Fibroblast of gingiva (primary cell): ENCODE measurements at places on chromosomes 13 and 19.

DNA sequence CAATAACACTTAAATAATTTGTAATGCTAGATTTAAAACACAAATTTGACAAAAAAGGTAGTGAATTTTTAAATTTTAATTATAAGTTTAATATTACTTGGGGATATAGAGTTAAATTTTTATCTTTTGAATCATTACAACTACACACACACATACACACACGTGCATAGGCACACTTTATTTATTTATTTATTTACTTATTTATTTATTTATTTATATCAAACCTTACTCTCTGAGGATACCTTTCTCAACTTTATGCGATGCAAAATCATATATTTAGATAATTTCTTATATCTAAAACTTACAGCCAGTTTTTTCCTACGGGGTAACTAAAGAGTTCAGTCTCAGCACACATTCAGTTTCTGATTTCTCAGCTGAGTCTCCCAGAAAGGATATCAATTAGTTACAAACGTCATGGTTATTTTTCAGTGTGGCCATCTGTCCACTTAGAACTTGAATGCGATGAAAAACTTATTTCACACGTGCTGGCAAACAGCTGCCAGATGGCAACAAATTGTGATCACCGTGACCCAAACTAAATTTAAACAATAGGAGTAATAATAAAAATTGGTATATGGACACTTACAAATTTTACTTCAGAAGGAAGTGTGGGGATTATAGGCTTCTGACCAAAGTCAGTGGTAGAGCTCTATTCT is 683.1 kb upstream of the PRR20A start:
- no peak for DNase-seq

DNA sequence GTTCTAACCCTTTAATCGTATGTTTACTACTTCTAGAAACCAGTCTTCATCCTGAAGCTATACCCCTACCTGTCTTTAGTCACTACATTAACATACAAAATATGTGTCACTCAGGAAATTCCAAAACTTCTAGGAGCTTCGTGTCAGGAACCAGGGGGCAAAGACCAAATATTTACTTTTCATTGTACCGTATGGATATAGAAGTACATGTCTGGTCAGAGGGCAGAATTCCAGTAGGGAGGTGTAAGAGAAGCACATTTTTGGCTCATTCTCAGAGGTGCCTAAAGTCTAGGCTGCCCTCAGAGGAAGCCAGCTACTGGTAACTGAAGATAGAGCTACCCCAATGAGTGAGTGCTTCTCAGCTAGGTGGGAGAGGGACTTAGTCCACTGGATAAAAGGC is 320.7 kb downstream of the DIAPH3 start:
- DNase-seq, result no peak

GRCh38 chr13:113967729-113968462 is 6.0 kb downstream of the C13orf46 start:
- no peak for DNase-seq

- DNase-seq, result no peak
Observed at GRCh38 chr19:5273782-5274181, 66.8 kb downstream of the PTPRS start.

DNA sequence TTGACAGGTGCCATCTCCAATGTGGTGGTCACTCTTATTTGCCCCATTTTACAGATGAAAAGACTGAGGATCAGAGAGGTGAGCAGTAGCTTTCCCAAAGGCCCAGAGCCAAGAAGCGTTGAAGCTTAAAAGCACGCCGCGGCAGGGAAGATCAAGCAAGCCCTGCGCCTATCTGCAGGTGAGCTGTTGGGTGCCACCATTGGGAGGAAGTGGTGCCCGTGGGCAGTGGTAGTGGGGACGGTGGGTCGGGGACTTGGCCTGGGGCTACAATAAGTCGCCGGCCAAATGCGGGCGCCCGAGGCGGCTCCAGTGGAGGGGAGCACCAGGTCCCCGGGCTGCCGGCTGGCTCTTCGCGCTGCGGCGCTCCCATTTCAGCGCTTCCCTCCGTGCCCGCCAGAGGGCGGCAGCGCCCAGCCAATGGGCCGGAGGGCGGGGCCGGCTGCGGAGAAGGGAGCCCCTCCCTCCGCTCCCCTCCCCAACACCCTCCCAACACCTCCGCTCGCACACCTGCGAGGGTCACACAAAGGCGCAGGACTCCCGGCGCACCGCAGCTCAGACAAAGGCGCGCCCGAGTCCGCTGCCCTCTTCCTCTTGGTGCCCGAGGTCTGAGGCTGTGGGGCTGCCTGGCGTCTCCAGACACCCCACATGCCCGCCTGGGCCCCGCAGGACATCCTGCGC is 744 bp upstream of the POU2F2 start:
- no peak for DNase-seq

DNA sequence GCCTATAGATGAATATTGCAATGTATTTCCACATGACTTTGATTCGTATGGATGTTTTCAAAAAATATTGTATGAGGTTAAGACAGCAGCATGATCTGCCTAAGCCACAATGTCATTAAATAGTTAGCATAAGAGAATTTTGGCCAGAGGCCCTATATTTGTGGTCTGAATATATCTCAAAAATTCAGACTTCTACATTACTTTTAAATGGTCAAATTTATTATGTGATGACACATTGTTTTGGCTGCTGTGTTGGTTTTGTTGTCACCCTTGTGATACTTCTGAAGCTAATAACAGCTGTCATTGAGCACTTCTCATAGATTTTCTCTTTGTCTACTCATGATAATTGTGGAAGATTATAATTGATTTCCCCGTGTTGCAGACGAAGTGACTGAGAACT is 288.2 kb downstream of the MYO16 start:
- DNase-seq, result peak; percentile 54

- peak; percentile 6 for DNase-seq
Observed at GRCh38 chr13:101576977-101577376, 124.5 kb downstream of the ITGBL1 start.

DNA sequence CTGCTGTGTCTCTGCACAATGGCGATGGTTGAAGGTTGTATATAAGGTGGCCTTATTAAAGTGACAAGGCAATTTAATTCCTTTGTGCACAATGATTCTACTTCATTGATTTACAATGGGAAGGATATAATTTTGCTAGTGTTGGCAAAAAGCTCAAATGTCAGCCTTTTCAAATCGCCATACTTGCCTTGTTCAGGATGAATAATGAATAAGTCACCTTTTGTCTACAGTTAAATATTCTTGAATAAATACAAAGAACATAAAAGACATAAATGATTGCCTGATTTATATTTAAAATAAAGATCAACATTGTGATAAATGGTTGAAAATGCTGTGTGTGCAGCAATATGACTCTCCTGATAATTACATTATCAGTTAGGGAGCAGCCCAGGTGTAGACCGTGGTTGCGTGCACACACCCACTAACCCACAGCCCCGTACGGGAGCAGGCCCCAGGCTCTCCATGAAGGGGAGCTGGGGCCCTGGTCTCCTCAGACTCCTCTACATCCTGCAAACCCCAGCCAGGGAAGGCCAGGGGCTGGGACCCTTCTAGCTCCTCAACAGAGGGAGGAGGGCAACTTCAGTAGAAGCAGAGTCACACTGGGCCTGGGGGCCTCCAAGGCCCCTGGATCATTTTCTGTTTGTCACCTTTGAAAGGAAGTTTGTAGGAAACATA is 64.9 kb downstream of the TEX29 start:
- no peak for DNase-seq

GRCh38 chr19:28290963-28291657 is 921.8 kb downstream of the UQCRFS1 start:
- no peak for DNase-seq

GRCh38 chr19:31716826-31717225 is 367.6 kb upstream of the TSHZ3 start:
- no peak for DNase-seq
